ENCODE measurements at places on chromosomes 6 and 20.

- no peak for DNase-seq
Observed at GRCh38 chr6:70124882-70125545, 177.9 kb downstream of the COL9A1 start.

GRCh38 chr6:29791786-29792122, 35.9 kb upstream of the HLA-G start:
- DNase-seq = no peak

DNA sequence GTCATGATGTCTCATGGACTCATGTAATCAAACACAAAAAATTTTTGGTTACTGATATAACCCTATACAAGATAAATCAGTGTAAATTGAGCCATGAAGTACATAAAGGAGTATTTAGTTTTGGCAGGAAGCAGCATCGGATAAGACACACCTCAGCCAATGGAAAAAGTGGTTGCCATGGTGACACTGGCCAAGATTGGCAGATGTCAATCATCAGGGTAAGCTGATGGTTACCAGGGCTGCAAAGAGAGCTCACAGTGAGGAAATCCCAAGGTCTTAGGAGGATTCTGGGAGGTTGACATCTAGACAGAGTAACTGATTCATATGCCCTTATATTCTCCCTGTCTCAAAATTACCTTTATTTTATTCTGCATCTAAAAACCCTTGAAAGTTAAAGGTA, 203.8 kb upstream of the PCSK2 start:
- DNase-seq = no peak

DNA sequence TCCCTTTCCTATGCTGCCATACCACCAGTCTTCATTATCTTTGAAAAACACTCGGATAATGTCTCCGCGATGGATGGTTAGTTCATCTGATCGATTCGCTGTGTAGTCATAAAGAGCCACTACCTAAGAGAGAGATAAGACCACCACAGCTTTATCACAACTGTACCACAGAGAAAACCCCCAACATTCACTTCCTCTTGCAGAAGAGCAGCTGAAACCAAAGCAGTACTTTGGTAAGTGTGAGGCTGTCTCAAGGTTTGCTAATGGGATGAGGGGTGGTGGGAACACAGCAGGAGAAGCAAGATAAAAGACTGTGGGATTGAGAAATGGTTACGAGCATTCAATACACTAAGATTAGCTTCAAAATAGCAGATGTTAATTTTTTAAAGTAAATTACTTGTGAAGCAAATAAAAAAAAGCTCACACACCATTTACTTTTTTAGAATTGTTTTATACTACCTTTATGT, 142.1 kb downstream of the MYB start:
- DNase-seq = no peak

- DNase-seq = peak; percentile 26
Observed at GRCh38 chr6:3751730-3752530, 417 bp upstream of the PXDC1 start.

GRCh38 chr6:160253714-160254113, 4.9 kb downstream of the SLC22A2 start:
- no peak for DNase-seq

DNA sequence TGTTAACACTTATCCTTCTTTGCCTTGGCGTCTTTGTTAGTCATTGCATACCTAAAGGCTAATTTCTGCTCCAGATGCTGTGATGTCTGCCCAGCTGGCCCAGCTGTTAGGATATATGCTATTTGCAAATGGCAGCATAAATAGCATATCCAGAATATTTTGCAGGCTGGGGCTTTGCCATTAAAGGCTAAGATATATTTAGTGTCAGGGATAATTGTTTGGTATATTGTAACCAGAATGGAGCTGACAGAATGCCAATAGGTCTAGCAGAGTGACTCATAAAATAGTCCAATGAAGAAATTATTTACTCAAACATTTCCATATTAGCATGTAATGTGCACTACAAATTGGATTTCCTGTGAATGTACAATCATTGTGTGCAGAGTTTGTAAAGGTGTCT, 584.1 kb upstream of the FLRT3 start:
- no peak for DNase-seq

DNA sequence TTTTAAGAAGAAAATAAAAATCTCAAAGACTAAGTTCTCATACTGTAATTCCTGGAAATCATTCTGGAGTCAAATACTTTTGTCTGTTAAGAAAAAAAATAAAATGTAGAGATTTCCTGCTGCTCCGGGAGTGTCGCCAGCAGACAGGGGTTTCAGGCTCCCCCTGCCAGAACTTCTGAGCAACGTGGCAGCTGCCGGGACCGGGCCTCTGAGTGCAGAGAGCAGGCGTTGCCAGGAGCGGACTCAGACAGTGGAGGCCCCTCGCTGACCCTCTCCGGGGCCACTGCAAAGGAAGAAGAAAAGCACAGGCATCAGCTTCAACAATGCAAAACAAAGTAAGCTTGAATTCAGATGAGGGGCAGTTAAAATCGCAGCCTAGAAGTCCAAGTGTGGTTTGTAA, 95.5 kb downstream of the THBS2 start:
- DNase-seq = no peak

GRCh38 chr6:104941729-104942091, 15.2 kb upstream of the LIN28B start:
- DNase-seq = no peak

DNA sequence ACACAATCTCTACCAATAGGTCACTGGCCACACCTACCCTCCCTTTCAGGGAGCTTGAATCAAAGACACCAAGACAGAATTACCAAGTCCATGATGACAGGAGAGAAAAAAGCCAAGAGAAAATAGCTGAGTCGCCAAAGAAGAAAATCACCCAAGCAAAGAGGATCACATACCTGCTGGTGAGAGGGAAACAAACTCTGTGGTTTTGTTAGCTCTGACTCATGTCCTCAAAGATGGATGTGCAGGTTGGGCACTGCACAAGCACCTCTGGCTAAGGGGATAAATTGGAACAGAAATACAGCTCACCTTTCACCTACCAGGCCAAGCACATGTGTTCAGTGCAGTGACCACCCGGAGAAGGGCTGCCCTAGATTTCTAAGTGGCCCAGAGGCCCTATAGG, 114.8 kb downstream of the TFAP2A start:
- DNase-seq = no peak

GRCh38 chr6:490251-491037, 98.9 kb downstream of the IRF4 start:
- no peak for DNase-seq

GRCh38 chr20:46951405-46951804, 56.8 kb downstream of the EYA2 start:
- DNase-seq = no peak

DNA sequence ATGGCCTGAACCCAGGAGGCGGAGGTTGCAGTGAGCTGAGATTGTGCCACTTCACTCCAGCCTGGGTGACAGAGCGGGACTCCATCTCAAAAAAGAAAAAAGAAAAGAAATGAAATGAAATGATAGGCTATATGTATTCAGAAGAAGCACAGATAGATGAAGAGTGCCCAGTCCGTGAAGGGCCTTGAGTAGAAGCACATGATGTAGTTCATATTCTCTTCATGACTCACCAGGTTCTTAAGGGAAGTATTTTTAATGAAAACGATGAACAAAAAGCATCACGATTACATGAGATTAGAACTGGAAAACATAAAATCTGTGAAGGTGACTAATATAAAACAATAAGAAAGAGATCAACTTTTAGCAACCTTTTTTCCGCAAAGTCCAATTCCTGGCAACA, 29.8 kb downstream of the TPD52L1 start:
- no peak for DNase-seq

Measured in activated CD4-positive, CD25-positive, alpha-beta regulatory T cell (primary cell).